ENCODE measurements at places on chromosomes 13 and 19. TPM values are rescaled to one million over a fixed set of nuclear protein-coding genes. Genes with fewer than 3 reads are reported as not detected.
A peak's percentile ranks its signal among the peaks of the same experiment; 100 is the strongest.

DNA sequence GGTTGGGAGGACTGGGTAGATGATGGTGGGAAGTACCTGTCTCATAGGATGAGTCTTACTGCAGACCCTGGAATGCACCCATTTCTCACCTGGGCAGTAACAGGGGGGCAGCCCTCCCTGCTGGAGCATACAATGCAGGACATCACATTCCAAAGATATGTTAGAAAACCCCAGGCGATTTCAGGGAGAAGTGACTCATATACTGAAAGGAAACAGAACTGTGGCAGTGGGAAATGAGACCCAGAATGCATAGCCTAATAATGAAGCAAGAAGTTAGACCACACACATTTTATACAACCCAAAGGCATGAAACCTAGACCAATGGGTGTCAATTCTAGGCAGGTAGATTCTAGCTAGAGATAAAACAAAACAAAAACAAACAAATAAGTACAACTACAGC is 402.7 kb downstream of the IRS2 start:
- peak; percentile 45 for DNase-seq

DNA sequence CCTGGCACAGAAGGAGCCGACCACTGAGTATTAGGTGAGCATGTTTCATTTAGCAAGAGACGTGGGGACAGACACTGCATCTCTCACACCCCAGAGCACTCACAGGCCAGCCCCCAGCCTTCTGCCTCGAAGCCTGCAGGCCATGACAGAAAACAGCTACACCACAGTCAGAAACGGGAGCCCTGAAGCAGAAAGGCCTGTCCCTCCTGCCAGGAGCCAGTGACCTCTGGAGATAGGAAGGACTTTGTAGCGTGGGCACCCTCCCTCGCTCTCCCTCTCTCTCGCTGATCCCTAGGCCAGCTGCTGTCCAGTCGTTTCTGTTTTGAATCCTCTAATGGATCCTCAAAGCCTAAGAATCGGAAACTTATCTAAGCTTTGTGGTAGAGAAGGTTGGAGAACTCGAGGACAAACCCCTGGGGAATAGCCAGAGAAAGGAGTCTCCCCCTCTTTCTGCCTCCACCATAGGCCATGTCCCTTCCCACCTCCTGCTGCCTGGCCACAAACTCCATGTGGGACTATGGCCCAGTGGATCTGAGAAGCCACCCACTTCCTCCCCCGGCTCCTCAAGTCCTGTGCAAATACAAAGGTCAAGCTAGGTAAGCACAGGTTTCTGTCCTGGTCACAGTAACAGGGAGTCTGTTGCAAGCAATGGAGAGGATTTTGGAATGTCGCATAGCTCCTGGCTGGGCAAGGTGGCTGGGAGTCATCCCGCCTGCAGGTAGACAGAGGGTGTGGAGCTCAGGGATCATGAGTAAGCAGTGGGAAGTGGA is 95.1 kb downstream of the NUFIP1 start:
- DNase-seq, result no peak

- no peak for DNase-seq
These were observed 193.2 kb downstream of the URI1 start for GRCh38 chr19:30135093-30135757.

GRCh38 chr13:50645092-50645491 is 198.4 kb downstream of the DLEU7 start:
- DNase-seq, result peak; percentile 26

DNA sequence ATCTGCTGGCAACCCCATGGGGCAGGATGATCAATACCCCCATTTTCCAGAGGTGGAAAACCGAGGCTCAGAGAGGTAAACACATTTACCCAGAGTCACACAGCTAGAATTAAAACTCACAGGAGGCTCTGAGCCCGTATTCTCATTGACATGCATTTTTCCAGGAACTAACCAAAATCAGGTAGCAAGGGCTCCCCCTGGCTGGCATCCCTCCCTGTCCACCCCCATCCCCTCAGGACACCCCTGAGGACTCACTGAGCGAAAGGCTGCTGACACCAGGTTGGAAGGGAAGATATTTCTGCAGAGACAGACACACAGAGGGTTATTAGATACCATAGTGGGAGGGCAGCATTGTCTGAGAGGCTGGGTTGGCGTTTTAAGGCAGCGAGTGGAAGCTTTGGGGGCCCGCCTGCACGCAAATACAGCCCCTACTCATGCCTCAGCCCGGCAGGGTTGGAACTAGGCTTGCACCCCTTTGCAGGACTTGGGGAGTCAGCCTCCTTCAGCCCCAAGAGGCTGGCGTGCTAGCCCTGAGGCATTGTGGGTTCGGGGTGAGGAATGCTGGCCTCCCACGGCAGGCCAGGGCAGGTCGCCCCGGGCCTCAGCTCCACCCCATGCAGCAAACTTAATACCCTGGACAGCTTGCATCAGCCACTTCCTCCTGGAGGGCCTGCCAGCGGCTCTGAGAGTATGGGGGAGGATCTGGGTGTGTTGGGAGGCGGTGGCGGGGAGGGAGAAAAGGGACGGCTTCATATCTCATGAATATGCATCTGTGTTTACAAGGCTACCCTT is 3.9 kb downstream of the SLC1A5 start:
- peak; percentile 96 for DNase-seq

- no peak for DNase-seq
These were observed 499.4 kb upstream of the ARGLU1 start for GRCh38 chr13:107067381-107067780.

The PRR22 gene
- polyA plus RNA-seq, result 0.76 TPM

The IQCN gene
- polyA plus RNA-seq, result not detected
